ENCODE measurements at places on chromosomes 12 and 14. TPM values are rescaled to one million over a fixed set of nuclear protein-coding genes. Genes with fewer than 3 reads are reported as not detected.

- no peak overlapping the region for H3K27ac ChIP-seq
- H3K27me3 ChIP-seq: no peaks in the 10 kb centered on the region
- H3K4me3 ChIP-seq: no peak overlapping the region
- no peak for DNase-seq
Measured at GRCh38 chr12:85092814-85093370, 56.7 kb downstream of the LRRIQ1 start.

GRCh38 chr12:105227879-105228278 is 8.1 kb downstream of the APPL2 start:
- H3K4me3 ChIP-seq: no peak overlapping the region
- peaks cover 13% of the 10 kb centered on the region for H3K36me3 ChIP-seq
- DNase-seq: no peak
- peaks cover 8% of the 10 kb centered on the region for H3K4me1 ChIP-seq
- H3K27me3 ChIP-seq: no peaks in the 10 kb centered on the region

DNA sequence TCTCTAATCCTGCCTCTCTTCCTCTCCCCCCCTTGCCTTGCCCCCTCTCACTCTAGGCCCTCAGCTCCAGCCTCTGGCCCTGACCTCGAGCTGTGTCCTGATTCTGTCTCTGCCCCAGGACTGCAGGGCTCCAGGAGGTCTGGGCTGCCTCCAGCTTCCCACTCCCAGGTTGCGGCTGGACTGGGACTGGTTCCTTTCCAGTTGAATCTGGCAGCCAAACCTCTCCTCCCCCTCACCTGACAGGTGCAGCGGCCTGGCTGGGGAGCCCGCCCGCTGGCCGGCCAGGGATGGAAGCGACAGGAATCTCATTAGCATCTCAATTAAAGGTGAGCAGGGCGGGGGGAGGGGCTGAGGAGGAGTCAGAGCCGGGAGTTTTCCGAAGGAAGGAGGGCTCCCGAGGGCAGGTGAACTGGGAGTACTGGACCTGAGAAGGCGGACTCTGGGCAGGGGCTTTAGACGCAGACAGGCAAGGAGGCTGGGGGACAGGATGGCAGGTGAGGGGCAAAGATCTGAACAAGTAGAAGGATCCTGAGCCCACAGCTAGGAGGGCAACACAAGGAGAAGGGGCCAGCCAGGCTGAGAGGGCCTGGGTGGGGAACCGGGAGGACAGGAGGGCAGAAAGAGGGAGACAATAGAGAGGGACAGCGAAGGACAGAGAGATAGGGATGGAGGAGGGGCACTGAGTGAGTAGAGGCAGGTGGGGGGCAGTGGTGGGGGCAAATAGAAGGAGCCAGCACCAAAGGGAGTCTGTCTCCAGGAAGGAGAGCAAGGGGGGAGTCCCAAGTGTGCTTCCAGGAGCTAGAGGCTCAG is at the start of gene SCNN1A:
TSS of gene SCNN1A (minus strand) at position 295 of the 810 bp plus-strand sequence. CDS start 780 bp downstream, outside the sequence.
- H3K27me3 ChIP-seq: peaks cover 25% of the 10 kb centered on the region
- H3K27ac ChIP-seq: no peak within 1 kb of the TSS
- no peak for DNase-seq
- no peak within 1 kb of the TSS for H3K4me3 ChIP-seq

GRCh38 chr12:1811948-1812291 is 8.4 kb upstream of the LRTM2 start:
- H3K27ac ChIP-seq: no peak overlapping the region
- no peak for DNase-seq
- H3K27me3 ChIP-seq: no peaks in the 10 kb centered on the region
- H3K4me1 ChIP-seq: no peaks in the 10 kb centered on the region
- H3K4me3 ChIP-seq: no peak overlapping the region
- no peaks in the 10 kb centered on the region for H3K36me3 ChIP-seq

DNA sequence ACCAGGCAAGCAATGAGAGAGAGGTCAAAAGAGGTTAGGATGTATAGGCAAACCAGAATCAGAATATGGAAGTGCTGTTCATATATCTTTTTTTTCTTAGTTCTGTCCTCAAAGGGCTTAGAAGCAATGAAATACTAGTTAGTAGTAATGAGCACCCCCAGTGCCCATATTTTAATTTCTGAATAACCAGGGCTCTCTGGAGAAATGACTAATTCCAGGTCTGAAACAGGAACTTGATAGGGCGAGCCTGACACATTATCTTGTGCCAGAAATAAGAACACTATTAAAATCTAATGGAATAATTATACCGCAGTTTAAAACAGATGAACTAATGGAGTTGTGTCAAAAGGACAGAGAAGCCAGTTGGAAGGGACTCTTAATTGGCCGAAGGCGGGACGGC is 30.9 kb downstream of the BICDL1 start:
- H3K27me3 ChIP-seq: no peaks in the 10 kb centered on the region
- H3K4me3 ChIP-seq: no peak overlapping the region
- H3K36me3 ChIP-seq: no peaks in the 10 kb centered on the region

- H3K4me3 ChIP-seq: peak overlapping the region; percentile 90
- peak overlapping the region; percentile 100 for H3K27ac ChIP-seq
- H3K36me3 ChIP-seq: peaks cover 12% of the 10 kb centered on the region
- DNase-seq: peak; percentile 50
- no peaks in the 10 kb centered on the region for H3K27me3 ChIP-seq
Measured at GRCh38 chr14:52950410-52950897, 396 bp downstream of the FERMT2 start.

The CLEC4C gene
- total RNA-seq: not detected

DNA sequence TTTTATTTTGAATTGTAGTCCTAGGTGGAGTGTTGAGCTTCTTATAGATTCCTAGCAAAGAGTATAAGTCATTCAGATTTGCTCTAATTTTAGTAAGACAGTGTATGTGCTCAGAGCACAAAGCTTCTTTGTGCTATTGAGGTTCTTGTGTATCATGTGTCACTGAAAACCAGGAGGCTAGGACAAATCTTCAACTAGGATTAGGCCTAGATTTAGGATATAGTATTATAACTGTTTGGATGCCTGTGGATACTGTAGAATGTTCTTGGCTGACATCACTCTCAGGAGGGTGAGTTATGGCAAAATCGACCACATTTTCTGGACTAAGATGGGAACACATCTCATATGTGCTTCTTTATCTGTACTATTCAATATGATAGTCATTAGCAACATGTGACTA is 86.5 kb downstream of the DHRS2 start:
- H3K36me3 ChIP-seq: no peaks in the 10 kb centered on the region
- no peaks in the 10 kb centered on the region for H3K4me1 ChIP-seq
- H3K27ac ChIP-seq: no peak overlapping the region
- DNase-seq: no peak

The WNT1 gene
- not detected for total RNA-seq

DNA sequence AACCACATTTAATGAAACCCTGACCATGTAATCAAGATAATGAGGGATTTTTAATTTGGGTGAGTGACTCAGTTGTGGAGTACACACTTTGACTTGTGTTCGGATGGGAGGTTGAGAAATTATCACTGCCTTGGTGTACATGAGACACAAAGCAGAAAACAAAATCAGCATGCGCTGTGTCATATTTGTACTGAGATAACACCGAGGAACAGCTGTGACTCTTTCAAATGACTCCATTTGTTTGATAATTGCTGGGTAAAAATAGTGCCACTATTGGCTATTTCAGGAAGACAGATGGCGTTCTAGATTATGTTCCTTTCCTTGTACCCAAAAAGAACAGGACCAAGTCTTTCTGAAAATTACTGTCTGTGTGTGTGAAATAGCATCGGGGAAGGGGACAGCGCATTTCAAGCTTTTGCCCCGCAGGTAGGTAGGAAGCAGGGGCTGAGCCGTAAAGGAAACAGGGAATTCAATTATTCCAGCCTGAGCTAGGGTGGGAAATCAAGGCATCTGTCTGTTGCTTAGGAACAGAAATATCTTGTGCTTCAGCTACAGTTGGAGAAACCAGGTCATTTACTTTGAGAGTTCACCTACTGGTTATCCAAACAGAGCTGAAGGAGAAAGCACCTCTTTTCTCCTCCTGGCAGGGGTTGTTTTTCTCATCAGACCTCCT is 114.3 kb downstream of the SNAPC1 start:
- no peak overlapping the region for H3K4me3 ChIP-seq
- no peak overlapping the region for H3K27ac ChIP-seq
- DNase-seq: no peak
- H3K4me1 ChIP-seq: peaks cover 11% of the 10 kb centered on the region
- H3K36me3 ChIP-seq: no peaks in the 10 kb centered on the region

DNA sequence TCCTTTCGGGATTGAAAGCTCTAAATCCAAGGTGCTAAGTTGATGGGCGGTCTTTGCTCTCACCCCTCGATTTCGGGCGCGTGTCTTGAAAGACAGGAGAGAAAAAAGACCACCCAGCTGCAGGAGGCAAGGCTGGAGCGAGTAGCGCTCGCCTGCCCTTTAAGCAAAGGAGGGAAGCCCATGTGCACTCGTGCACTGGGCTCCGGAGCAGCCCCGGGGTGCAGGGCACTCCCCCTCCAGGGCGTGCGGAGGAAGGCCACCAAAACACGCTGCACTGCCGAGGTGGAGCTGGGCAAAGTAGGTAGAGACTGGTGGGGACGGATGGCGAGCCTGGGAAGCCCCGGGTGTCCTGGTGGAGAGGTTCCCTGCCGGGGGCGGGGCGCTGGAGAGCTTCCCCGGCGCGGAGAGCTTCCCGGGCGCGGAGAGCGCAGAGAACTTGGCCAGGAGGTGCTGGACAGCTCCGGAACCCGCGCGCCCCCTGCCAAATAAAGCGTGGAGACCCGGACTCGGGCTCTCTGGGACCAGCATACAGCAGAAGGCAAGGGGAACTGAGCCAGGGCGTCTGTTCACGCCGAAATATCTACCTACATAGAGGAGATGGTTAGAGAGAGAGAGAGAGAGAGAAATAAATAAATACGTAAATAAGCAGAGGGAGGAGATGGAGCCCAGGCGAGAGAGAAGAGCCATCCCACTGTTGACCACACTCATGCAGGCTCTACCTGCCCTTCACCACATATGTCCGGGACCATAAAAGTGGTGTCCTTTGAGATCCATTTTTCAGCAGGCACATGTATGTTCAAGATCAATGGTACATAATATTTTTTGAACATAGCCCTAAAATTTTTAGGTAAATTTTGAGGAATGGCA is 662 bp upstream of the NELL2 start:
- peak; percentile 30 for DNase-seq
- H3K4me3 ChIP-seq: peak overlapping the region; percentile 40
- no peaks in the 10 kb centered on the region for H3K36me3 ChIP-seq
- peaks cover 48% of the 10 kb centered on the region for H3K27me3 ChIP-seq
- no peak overlapping the region for H3K27ac ChIP-seq

- H3K27ac ChIP-seq: no peak overlapping the region
- H3K4me1 ChIP-seq: no peaks in the 10 kb centered on the region
- H3K36me3 ChIP-seq: no peaks in the 10 kb centered on the region
- DNase-seq: no peak
- no peaks in the 10 kb centered on the region for H3K27me3 ChIP-seq
Measured at GRCh38 chr12:116832353-116832752, 48.9 kb downstream of the HRK start.

- H3K27ac ChIP-seq: peak overlapping the region; percentile 95
- peak; percentile 29 for DNase-seq
- H3K27me3 ChIP-seq: no peaks in the 10 kb centered on the region
- peaks cover 51% of the 10 kb centered on the region for H3K4me1 ChIP-seq
- H3K4me3 ChIP-seq: no peak overlapping the region
- no peaks in the 10 kb centered on the region for H3K36me3 ChIP-seq
Measured at GRCh38 chr12:110932046-110932445, 11.7 kb upstream of the MYL2 start.

DNA sequence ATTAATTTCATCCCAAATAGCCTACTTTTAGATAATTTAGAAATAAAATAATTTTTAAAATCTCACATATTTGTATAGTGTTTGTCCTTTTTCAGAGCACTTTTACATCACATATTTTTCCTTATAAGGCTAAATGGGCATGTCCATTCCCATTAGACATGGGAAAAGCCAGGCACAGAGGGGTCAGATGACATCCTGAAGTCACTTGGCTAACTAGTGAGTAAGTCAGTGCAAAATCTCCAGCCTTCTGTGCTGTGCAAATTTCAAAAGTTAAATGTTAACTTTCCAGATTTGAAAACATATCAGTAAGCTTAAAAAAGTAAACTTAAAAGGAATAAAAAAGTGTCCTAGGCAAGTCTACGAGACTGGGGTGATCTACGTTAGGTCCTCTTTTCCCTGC is 117.4 kb downstream of the EMP1 start:
- no peaks in the 10 kb centered on the region for H3K36me3 ChIP-seq
- H3K27me3 ChIP-seq: no peaks in the 10 kb centered on the region
- no peak for DNase-seq
- H3K4me1 ChIP-seq: no peaks in the 10 kb centered on the region
- H3K4me3 ChIP-seq: no peak overlapping the region

Measured in cardiac muscle cell (in vitro differentiated cells and primary cell).